ENCODE measurements at places on chromosomes 16 and 17.

GRCh38 chr16:85202631-85203461 lies 90.6 kb upstream of the CIBAR2 start:
- no peak for DNase-seq

GRCh38 chr17:31538080-31538762 lies 146.7 kb downstream of the RAB11FIP4 start:
- DNase-seq = no peak

DNA sequence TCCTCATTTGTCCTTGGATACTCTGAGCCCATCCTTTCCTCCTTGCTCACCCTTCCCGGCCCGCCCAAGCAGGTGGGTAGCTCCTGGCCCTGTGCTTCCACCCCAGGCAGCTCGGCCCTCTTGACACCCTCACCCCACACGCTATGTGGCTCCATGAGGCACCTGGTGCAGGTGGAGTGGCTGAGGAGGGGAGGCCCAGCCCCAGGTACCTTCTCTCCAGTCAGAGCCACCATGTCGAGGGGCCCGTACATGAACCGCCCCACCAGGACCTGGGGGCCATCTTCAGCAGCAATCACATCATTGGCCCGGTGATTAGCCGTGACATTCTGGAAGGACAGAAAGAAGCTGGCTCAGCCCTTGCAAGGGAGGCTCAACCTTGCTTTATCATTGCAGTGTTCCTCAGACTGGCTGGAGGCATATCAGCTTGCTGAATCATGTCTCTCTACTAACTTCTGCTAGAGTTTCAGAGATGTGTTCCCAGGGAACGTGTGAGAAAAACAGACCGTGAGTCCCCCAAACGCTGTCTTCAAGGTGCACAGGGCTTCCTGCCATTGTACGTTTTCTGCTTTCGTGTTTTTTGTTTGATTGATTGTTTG lies 20.3 kb downstream of the PIMREG start:
- DNase-seq = no peak

- no peak for DNase-seq
Measured at GRCh38 chr16:88649195-88649923, 1.5 kb downstream of the CYBA start.

DNA sequence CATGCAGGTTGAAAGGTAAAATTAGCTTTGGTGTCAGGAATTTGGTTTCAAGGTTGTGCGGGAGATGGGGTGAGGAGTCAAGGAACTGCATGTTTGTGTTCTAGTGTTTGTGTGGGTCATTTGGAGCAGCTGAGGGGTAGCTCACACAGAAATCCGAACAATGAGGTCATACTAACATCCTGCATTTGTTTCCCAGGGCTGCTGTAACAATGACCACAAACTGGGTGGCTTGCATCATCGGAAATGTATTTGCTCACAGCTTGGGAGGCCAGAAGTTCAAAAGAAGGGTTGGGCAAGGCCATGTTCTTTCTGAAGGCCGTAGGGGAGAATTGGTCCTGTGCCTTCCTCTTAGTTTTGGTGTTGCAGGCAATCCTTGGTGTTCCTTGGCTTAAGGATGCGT lies 287.4 kb downstream of the HAPSTR1 start:
- peak; percentile 36 for DNase-seq

DNA sequence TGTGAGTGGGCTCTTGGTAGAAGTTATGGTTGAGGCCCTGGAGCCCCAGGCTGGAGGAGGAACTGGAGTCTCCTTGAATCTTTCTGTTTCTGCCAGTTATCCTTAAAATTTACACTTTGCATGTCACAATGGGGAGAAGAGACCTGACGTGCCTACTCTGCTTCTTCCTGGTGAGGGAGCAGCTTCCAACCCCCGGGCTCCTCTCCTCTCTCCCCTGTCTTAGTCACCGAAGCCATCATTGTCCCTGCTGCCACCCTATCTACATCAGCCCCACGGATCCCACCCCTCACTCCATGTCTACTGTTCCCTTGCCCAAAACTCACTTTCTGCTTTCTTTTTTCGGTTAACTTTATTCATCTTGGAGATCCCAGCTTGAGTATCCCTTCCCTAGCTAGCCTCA lies 17.6 kb downstream of the DNAJA3 start:
- no peak for DNase-seq

DNA sequence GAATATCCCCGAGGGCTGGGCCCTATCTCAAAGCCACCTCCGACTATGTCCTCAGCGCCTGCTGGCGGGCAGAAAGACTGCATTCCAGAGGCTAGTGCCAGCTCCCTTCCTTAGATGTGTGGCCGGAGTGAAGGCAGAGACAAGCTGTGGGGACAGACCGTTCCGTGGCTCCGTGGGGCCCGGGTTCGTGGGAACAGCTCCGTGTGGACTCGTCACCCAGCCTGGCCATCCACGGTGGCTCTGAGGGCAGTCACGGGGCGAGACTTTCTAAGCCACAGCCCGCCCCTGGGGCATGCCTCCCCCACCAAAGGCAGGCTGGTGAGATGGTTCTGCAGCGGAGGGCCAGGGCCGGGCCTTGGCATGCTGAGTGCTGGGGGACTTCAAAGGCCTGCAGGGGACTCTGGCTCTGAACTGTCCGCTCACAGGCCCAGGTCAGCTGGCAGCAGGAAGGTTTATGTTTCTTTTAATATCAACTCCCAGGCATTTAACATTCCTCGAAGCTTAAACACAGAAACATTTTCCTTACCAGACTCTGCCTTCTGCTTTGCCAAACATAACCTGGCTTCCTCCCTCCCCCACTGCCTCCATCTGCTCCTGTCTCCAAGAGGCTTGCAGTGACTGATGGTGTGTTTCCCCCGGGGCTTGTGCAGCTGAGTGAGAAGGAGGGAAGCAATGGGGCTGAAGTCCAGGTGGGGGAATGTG lies 50.4 kb downstream of the TIMM22 start:
- no peak for DNase-seq

DNA sequence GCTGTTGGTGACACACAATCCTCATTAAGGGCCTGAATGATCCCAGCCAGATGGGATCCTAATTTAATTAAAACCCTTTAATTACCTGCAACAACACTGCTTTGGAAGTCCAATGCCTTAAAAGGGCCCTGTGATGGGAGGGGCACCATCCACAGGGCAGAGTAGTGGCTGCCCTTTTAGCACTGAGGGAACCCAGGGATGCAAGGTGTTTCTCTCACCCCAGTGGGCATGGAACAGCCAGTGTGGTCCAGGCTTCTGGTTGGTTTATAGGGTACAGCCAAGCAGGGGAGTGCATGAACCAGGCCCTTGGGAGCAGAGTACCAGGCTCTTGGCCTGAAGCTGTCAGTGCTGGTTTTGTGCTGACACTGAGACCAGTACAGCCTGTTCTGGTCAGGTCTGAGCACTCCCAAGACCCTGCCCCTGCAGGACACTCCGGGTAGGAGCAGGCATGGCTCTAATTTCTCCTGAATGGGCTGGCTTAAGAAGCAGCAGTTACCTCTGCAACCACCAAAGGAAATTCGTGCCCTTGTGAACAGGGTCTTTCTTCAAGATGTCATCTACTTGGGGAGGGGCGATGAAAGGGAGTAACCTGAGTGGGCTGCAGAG lies 9.9 kb downstream of the NXPH3 start:
- no peak for DNase-seq

DNA sequence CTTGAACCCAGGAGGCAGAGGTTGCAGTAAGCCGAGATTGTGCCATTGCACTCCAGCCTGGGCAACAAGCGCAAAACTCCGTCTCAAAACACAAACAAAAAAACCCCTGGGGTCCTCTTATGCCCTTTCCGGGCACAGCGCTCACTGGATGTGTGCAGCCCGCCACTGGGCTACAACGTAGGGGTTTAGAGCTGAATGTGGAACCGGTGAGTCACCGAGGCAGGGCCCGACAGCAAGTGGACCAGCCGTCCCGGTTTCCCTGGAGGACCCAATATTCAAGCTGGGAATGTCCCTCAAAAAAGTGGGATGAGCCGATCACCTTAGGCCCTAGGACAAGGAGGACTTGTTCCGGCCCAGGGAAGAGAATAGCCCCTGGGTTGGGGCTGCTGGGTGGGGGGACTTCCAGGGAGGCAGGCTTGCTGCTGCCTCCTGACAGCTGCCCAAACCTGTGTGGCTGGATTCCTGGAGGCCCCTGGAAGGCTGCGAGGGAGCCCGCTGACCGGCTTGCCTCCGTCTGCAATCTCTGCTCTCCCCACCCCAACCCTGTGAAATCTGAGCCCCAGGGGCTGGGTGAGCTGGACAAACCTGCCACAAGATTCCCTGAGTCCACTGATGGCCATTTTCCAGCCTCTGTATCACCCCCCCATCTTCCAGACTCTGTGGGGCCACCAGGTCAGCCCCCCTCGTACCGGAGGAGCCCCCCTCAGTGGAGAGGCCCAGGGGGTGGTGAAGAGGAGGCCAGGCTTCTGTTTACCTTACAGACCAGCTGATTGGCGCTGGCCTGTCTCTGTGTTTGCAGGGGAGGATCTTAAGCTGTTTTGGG lies 2.9 kb upstream of the CLDN9 start:
- DNase-seq = no peak

All from lung microvascular endothelial cell (primary cell).